ENCODE measurements at places on chromosomes 16 and 17. TPM values are rescaled to one million over a fixed set of nuclear protein-coding genes. Genes with fewer than 3 reads are reported as not detected.

DNA sequence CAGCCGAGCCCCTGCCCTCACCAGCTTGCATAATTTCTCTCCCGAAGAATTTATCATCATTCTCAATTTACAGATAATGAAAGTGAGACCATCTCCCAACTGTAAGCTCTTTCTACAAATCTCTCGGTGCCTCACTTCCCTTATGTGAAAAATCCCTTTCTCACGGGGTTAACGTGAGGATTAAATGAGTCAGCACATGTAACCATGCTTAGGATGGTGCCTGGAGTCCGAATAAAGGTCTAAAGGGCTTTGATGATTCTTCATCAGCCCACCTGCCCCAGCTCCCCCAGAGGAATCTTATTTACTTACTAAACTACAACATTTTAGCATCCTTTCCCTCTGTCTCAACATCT, 24.8 kb upstream of the PIK3R6 start:
- H3K27ac ChIP-seq = no peak overlapping the region
- no peaks in the 10 kb centered on the region for H3K36me3 ChIP-seq
- no peak for DNase-seq
- H3K4me1 ChIP-seq = peaks cover 9% of the 10 kb centered on the region

Gene PRKCB
- total RNA-seq = 0.77 TPM

GRCh38 chr17:40605306-40605705, 40.0 kb upstream of the CCR7 start:
- peaks cover 3% of the 10 kb centered on the region for H3K27me3 ChIP-seq
- no peak overlapping the region for H3K27ac ChIP-seq
- no peaks in the 10 kb centered on the region for H3K4me1 ChIP-seq
- no peaks in the 10 kb centered on the region for H3K36me3 ChIP-seq

Gene KRTAP1-5
- not detected for total RNA-seq

Gene KRTAP16-1
- not detected for total RNA-seq

DNA sequence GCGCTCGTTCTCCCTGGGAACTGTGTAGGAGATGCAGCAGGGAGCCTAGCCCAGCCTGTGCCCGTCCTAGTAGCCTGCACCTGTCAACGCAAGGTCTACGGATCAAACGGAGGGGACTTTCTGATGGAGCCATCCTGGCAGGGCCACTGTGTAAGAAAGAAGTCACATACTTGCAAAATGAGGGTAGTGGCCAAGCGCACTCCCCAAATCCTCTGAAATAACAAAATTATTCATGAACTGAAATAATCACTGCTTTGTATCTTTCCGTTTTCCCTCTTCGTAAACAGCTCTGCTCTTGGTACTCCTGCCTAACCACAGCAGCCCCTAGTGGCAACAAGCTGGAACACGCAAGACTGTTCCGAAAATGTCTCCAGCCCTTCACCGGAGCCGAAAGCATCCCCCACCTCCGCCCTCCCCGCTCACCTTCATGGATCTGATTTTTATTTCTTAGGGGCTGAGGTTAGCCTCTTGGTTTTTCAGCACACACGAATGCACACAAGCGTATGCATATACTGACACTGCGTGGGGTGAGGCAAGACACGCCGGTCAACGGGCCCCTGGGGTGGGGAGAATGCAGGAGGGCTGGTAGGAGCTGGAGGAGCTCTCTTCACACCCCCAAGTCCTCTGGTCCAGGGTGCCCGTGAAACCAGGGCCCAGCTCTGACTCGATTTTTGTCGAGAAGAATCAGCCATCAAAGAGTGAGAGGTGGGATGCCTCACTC, 100.8 kb downstream of the ABCC12 start:
- peaks cover 2% of the 10 kb centered on the region for H3K36me3 ChIP-seq
- H3K4me1 ChIP-seq = peaks cover 48% of the 10 kb centered on the region
- H3K4me3 ChIP-seq = peak overlapping the region; percentile 61
- H3K27me3 ChIP-seq = no peaks in the 10 kb centered on the region
- H3K27ac ChIP-seq = peak overlapping the region; percentile 65

DNA sequence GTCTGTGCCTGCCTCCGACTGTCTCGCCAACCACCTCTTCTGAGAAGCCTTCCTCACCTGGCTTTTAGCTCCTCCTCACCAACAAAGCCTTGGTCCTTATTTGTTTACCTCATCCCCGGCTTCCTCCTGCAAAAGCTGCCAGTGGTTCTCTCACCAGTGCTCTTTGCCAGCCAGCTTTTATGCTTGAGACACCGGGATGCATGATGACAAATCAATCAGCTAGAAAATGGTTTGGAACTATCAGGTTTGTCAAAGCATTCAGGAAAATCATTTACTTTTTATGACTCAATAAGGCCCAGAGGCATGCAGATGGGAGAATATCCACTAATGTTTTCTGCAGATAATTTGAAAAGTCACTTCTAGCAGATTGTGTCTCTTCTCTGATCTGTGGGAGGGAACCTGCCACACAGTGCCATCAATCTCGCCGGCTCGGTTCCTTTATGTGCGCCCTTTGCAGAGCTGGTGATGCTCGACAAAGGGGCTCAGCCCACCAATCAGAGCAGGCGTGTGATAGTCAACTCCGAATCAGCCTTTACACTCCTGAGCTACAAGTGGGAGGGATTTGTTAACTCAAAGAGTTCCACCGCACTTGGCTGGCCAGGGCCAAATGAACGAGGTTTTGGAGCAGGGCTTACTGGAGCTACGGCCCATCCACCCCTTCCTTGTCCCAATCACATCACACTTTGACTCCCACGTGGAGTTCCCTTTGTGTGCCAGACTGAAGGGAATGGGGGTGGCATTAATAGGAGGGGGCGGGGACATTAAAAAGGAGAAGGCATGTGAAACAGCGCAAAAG, 85.8 kb downstream of the MRC2 start:
- no peaks in the 10 kb centered on the region for H3K27me3 ChIP-seq
- peak overlapping the region; percentile 89 for H3K27ac ChIP-seq
- peak overlapping the region; percentile 55 for H3K4me3 ChIP-seq
- peak; percentile 39 for DNase-seq
- H3K4me1 ChIP-seq = peaks cover 32% of the 10 kb centered on the region

DNA sequence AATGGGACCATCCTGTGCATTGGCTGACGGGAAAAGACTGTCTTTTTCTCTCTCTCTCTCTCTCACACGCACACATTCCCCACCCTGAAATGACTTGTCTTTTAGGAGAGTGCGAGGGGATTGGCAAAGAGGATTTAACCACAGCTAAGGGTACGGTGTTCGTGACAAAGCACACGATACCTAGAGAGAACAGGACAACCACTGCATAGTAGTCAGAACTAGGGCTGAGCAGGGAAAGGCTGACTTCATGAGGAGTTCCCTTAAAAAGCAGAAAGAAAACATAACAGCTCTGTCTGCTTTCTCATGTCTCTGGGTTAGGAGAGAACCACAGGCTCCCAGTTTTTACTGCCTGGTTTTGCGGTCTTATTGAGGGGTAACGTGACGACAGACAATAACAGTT, 742.8 kb upstream of the SOX9 start:
- H3K4me3 ChIP-seq = no peak overlapping the region
- H3K36me3 ChIP-seq = no peaks in the 10 kb centered on the region
- H3K27ac ChIP-seq = no peak overlapping the region
- DNase-seq = no peak
- H3K4me1 ChIP-seq = no peaks in the 10 kb centered on the region
- no peaks in the 10 kb centered on the region for H3K27me3 ChIP-seq

All from neural crest cell (in vitro differentiated cells).